ENCODE measurements at places on chromosomes 6 and 20.

DNA sequence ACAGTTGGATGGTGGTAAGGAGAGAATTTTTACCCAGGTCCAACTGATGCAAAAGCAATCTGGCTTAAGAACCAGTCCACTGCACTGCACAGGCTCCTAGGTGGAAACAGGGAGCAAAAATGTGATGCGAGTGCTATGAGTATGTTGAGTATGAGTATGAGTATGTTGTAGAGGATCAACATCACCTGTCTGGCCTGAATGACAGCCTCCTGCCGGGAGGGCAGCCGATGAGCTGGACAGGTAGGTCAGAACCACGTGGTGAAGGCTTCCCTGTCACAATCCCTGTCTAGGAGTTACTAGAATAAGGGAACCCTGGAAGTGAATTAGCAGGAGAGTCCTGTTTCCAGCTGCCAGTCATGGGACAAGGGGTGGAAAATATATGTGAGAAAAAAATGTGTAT lies 44.3 kb upstream of the SNX9 start:
- no peak for DNase-seq

- DNase-seq: no peak
These were observed 159.2 kb downstream of the ATXN1 start for GRCh38 chr6:16602035-16602434.

DNA sequence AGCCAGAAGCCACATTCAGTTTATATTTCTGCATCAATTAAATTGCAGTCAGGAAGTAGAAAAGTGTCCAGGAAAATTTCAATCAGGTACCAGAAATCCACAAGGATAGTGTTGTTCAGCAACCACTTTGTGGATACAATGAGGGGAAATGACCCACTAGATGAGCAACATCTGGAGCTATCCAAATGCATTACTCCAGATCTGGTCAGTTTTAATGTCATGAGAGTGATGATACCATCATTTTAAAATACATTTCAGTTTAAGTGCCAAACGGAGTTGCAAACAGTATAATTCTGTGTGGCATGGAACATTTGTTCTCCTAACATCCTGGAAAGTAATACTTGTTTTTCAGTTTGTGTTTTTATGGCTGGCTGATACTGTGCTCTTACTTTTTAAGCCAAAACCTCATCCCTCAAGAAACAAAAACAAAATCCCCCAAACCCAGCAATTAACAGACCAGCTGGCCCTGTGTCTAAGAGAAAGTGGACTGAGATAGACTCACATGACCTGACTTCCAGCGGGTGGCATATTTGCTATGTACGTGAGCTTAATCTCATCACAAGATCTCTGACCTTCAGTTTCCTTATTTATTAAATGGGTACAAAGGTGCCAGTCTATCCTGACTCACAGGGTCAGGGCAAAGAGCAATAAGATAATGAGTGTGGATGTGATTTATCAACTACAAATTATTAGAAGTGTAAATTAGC lies 58.8 kb upstream of the CNKSR3 start:
- DNase-seq: no peak

- DNase-seq: peak; percentile 49
These were observed 2.1 kb upstream of the CHRNA4 start for GRCh38 chr20:63363013-63363957.

DNA sequence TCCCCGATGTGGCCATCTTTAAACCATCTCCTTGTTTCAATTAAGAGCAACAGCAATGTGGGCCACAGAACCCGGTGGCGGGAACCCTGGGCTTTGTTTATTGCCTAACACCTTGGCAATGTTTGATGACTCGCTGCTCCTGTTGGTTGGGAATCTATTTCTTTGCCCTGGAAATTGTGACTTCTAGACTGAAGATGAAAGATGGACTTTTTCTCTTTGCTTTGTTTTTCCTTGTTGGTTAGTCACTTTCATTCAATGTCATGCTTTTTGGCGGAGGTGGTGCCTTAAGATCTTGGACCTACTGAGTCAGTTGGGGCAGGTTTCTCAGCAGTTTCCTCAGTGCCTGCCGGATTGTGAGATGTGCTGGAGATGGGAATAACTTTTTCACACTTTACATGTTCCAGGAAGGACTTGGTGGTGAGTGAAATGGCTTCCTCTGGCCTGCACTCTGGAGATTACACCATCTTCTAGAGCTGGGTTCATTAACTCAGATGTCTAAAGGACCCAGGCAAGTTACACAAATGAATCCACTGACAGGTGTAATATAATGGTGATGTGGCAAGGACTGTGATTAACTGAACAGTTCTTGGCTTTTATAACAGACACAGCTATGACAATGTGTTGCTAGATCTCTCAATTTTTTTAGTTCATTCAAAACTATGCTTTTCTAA lies 56.3 kb downstream of the TSHZ2 start:
- DNase-seq: no peak

- DNase-seq: no peak
These were observed 70.2 kb upstream of the TMEM170B start for GRCh38 chr6:11467364-11467763.

DNA sequence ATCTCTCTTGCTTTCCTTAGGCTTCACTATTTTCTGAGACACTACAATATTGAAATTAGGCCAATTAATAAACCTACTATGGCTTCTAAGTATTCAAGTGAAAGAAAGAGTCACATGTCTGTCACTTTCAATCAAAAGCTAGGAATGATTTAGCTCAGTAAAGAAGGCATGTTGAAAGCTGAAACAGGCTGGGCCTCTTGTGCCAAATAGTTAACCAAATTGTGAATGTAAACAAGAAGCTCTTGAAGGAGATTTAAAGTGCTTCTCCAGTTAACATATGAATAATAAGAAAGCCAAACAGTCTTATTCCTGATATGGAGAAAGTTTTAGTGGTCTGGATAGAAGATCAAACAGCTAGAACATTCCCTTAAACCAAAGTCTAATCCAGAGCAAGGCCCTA lies 236.3 kb downstream of the OTOR start:
- DNase-seq: no peak

DNA sequence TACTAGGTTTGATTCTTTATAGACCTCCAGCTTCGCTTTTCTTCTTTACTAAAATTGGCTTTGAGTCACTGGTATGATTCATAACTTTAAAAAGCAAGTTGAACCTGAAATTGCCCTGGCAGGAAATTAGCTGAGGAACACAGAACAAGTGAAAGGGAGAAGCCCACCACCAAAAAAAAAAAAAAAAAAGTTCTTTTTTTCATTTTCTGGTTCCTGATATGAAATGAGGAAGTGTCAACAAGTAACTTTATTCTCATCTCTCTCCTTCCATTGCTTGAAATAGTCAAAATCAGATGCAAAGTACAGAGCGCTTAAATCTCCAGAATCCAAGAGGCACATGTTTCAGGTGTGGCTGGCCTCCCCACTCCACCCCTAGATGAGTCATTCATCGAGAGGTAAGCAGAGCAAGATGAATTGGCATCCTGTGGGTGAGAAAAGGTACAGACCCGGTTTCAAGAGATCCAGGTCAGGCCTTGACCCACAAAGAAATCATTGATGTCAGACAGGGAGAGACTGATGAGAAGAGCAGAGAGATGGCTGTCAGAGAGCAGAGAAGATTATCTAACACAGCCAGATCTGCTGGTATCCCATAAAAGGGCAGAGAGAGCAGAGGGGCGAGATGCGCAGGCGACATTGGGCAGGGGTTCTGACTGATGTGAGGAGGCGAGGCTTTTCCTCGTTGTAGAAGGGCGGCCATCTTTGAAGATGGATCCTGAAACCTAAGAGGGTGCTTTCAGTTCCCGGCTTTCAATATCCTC lies 54.8 kb upstream of the MBOAT1 start:
- DNase-seq: no peak

DNA sequence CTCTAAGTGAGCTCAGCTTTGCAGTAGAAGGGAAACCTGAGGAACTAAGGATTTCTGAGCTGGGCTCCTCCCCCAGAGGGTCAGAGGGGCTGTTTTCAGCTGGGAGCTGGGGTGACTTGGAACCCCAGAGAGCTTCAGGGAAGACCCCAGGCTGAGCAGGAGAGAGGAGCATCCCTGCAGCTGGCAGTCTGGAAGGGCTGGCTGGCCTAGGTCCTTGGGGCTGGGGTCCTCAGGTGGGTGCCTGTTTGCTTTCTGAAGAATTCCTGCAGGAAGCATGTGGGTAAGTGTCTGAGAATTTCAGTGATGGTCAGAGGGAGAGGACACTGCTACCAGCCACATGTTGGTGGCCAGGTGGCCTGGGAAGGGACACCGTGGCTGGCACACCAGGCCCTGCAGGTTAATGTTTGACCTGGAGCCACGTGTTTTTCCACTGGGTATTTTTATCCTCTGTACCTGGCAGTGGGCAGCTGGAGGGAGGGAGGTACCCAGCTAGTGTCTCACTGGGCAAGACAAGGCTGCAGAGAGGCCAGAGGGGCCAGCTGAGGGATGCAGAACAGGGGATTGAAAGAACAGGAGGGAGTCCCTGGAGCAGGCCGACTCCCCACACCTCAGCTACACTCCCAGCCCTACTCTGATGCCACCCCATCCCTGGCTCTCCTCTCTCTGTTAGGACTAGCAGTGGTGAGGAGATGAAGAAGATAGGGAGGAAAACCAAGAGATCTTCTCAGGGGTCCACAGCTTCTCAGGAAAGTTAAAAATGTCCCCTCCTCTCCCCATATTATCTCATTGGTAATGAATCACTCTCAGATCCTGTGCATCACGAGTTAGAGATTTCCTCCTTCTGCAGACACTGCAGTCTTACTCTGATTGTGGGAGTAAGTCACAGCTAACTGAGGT lies 143.6 kb downstream of the VEGFA start:
- DNase-seq: no peak

GRCh38 chr6:107033126-107033525 lies 5.1 kb downstream of the MTRES1 start:
- no peak for DNase-seq

GRCh38 chr6:83985308-83985713 lies 48.3 kb upstream of the MRAP2 start:
- no peak for DNase-seq

- DNase-seq: no peak
These were observed 223.7 kb downstream of the NKAIN2 start for GRCh38 chr6:124027392-124027791.

- DNase-seq: peak; percentile 64
These were observed 27.5 kb downstream of the SERPINB9 start for GRCh38 chr6:2875359-2876191.

DNA sequence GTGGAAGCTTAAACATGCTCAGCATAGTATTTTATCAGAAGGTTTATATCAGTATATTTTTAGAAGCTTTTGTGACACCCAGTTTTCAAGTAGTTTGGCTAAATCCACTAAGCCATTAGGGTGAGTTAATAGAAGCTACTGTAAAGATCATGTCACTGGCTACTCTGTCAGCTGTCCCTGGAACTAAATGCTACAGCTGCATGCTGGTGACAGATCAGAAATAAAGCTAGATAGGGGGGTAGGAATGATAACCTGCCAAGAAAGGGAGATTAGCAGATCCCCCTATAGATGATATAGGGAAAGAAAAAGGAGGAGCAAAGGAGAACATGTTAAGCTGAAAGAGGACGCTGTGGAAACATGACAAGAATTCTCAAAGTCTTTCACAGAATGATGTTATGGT lies 363.2 kb downstream of the QKI start:
- DNase-seq: no peak

GRCh38 chr20:15823718-15824117 lies 749.5 kb downstream of the KIF16B start:
- no peak for DNase-seq

- DNase-seq: no peak
These were observed at the start of gene DDX43 for GRCh38 chr6:73394577-73395354. TSS of gene DDX43 (plus strand) at chr6:73394828. CDS start at chr6:73394906, 78 bp downstream.

GRCh38 chr6:161242779-161243693 lies 30.8 kb downstream of the AGPAT4 start:
- no peak for DNase-seq

Data from Caco-2 (cell line).